ENCODE measurements at places on chromosomes 3 and 15.

DNA sequence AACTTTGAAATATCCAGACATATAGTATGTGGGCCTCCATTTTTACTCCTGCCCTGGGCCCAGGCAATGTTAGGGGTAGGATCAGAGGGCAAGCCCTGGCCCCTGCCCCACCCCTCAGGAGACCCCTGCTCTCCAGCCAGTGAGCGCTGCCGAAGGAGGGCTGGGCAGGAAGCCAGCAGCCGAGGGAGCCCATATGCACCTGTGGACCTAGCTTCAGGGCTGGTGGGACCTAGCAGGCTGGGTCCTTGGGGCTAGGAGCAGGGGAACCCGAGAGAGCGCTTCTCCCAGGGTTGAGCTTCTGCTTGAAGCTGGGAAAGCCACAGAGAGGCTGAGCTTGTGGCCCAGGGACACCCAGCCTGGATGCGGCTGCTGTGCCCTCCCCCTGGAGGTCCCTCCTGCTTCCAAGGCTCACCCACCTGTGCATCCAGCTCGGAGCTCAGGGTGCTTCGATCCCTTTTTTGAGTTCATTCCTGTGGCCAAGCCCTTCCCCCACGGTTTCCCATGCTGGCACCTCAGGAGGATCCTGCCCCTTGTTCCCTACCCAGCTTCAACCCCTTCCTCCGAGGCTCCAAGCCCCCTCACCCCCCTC, 21.0 kb upstream of the CYP11A1 start:
- no peak for DNase-seq

DNA sequence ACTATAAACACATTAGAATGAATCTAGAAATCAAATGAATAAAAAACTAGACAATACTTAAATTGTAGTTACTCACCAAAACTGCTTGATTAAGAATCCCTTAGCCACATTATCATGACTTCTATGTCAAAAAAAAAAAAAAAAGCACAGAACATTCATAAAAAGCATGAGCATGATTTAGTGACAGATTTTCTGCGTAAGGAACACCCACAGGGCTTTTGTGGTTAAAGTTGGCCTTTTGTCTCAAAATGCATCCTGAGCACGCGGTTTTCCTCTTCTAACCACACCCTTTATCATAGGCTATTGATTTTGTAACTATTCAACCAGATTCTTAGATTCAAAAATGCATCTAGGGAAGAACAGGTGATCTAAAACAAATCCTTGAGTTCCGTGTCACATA, 334.0 kb upstream of the NR2F2 start:
- DNase-seq = no peak

- DNase-seq = no peak
Observed at GRCh38 chr15:65021488-65021887, 8.0 kb downstream of the MTFMT start.

DNA sequence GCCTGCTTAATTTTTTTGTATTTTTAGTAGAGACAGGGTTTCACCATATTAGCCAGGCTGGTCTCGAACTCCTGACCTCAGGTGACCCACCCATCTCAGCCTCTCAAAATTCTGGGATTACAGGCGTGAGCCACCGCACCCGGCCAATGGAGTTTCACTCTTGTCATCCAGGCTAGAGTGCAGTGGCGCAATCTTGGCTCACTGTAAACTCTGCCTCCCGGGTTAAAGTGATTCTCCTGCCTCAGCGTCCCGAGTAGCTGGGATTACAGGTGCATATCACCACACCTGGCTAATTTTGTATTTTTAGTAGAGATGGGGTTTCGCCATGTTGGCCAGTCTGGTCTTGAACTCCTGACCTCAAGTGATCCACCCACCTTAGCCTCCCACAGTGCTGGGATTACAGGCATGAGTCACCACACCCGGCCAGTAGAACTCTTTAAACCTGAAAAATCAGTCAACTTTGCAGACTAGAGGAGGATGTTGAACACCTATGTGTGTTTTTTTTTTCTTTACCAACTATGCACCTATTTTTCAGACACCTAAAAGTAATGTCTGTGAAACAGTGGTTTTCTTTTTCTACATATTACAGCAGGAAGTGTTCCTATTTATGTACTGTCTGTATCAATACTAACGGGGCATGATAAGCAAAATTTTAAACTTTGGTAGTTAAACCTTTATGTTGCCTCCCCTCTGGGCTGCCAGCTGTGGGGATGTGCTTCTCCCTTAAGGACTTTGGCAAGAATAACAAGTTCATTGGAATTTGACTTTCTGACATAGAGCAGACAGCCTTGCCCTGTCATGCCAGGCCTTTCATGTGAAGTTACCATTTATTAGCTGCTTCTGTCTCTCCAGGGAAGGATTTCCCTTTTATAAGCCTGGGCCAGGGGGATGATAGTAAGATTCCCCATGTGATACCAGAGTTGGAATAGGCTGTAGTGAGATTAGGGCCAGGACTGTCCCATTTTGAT, 8.1 kb downstream of the ARIH2 start:
- DNase-seq = no peak

GRCh38 chr15:72033711-72034110, 84.2 kb downstream of the MYO9A start:
- no peak for DNase-seq

- no peak for DNase-seq
Observed at GRCh38 chr3:162658003-162658402, 1161.4 kb downstream of the OTOL1 start.

DNA sequence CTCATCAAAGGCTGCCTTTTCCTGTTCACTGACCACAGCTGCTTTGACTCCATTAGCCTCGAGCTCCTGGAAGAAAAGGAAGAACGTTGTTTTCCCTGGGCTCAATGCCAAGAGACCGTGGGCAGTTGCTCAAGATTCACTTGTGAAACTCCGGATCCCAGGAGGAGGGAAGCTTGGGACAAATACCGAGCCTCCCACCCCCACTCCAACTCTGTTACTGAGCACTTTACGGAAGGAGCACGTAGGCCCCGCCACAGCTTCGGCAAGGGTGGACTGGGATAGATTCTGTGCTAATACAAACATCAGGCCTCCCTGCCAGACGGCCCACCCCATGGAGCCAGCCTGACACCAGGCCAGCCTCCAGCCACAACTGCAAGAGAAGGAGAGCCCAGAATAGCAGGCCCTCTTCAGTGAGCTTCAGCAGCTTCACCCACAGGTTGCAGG, 10.8 kb upstream of the FANCD2 start:
- peak; percentile 79 for DNase-seq

DNA sequence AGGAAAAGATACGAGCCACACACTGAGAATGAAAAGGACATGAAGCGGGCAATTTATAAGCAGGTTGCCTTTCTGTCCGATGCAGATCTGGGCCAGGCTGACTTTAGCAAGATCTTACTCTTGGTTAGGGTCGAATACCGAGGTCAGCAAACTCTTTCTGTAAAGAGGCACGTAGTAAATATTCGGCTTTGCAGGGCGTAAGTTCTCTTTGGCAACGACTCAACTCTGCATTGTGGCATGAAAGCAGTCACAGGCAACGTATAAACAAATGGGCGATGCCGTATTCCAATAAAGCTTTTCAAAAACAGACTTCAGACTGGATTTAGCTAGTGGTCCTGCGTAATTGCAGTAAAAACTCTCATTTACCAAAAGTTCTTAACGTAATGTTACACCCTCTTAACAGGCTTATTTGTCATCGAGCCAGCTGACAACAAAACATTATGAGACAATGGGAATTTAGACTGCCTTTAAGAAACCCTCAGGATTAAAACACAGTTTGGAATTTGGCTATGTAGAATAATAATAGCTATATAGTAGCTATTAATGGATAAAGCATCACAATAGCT, 13.1 kb upstream of the RPL35A start:
- no peak for DNase-seq

- no peak for DNase-seq
Observed at GRCh38 chr3:64909757-64910467, 222.1 kb upstream of the ADAMTS9 start.

DNA sequence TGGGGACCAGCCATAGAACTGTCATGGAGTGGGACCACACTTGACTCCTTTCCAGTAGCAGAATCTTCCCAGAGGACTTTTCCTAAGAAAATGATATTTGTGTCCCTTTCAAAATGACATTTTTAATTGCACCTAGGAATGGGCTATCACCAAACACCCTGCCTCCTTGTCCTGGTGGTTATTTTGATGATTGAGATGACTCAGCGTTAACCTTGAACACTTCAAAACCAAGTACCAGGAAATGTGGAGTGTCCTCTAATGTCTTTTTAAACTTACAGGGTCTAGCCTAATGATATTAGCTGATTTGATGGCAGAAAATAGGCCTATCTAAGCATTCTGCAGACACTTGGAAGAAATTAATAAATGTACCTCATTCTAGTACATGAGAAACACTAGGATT, 90.7 kb downstream of the HHLA2 start:
- no peak for DNase-seq

DNA sequence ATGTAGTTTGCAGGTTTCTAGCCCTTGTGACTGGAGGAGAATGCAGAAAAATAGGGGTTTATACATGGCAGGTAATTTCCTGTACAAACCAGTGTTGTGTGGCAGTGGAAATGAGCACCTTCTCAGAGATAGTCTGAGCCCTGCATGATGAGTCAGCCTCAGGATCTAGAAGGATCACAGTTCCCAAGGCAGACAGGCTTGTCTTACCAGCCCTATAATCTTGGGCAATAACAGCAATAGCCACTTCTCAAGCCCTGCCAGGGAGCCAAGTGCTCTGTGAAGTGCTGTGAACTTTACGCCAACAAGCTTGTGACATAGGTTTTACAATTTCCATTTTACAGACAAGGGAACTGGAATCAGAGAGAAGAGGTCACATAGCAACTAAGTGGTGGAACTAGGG, 89.4 kb downstream of the CD47 start:
- DNase-seq = no peak

DNA sequence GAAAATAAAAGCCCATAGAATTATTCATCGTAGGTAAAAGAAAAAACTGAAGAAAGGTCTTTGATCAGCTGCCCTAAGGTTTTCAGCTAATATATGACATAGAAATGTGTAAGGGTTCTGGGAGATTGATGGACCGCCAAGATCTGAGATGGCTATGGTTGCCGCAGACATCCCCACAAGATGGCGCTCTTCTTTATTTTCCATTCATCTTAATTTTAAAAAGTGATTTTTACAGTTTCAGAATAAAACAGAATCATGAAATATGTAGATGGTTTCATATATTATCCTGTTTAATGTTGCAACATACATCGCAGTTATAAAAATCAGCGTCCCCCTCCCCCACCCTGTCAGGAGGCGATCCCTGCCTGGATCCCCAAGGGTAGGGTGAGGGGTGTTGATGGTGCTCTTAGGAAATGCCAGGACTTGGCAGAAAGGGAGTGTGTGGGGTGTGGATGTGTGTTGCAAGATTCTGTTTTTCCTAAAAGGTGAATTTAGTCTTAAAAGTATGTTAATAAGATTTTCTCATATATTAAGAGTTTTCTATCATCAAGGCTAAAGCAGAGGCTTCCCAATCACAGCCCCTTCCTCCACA, 68.8 kb downstream of the ANXA2 start:
- DNase-seq = no peak

DNA sequence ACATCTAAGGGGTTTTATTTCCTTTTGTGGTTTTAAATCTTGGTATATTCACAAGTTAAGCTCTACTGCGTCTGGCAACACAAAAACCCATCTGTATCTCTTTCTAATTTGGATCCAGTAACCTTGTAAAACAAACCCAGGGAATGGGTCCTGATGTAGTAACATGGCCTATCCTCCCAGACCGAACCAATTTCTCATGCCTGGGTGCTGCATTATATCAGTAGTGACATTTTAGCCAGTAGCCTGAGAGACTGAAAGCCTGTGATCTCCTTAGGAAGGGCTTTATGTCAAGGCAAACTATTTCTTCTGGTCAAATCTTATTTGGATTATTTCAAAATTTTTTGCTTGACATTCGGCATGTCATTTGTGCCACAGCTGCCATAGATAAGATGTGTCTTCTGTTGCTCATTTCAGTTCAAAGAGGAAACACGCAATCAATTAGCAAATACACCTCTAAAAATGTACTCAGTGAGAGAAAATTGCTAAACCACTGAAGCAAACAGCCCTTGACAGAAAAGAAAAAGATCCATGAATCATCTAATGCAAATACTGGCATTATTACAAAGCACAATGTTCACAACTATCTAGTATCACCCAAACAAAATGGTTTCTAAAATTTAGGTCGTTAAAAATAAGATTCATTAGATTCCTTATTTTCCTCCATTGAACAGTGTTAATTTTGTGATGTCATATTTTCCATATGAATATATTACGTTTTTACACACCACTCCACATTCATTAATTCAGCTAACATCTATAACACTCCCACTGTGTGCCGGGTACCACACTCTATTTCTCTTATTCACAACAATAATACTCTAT, 4.0 kb downstream of the NPTN start:
- DNase-seq = no peak

DNA sequence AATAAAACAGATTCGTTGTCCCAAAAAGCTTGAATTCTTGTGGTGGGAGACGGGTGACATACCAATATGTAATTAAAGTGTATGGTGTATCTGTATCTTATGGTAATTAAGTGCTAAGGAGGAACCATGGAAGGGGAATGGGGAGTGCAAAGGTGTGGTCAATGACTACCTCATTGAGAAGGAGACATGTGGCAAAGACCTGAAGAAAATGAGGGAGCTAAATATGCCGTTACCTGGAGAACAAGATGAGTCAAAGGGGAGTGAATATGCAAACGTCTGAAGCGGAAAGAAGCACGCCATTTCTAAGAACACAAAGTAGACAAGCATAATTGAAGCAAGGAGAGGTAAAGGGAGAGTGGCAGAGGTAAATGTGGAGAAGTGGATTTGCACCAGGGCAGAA, 115.7 kb downstream of the SI start:
- no peak for DNase-seq

DNA sequence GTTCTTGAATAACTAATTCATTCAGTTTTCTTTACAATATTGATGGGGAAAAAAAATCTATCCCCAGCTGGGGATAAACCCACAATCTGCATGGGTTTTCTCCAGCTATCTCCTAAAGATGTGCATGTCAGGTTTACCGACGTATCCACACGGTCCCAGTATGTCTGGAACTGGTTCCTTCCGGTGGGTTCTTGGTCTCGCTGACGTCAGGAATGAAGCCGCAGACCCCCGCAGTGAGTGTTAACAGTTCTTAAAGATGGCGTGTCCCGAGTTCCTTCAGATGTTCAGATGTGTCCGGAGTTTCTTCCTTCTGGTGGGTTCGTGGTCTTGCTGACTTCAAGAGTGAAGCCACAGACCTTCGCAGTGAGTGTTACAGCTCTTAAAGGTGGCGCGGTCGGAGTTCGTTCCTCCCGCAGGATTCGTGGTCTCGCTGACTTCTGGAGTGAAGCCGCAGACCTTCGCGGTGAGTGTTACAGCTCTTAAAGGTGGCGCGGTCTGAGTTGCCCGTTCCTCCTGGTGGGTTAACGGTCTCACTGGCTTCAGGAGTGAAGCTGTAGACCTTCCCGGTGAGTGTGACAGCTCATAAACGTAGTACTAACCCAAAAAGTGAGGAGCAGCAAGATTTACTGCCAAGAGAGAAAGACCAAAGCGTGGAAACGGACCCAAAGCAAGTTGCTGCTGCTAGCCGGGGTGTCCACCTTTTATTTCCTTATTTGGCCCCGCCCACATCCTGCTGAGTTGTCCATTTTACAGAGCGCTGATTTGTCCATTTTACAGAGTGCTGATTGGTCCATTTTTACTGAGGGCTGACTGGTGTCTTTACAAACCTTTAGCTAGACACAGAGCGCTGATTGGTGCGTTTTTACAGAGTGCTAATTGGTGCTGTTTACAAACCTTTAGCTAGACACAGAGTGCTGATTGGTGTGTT, 195.1 kb upstream of the NR2F2 start:
- no peak for DNase-seq

GRCh38 chr15:59013246-59013873, 25.9 kb downstream of the RNF111 start:
- no peak for DNase-seq
